ENCODE measurements at places on chromosomes 16 and 17. TPM values are rescaled to one million over a fixed set of nuclear protein-coding genes. Genes with fewer than 3 reads are reported as not detected.
A peak's percentile ranks its signal among the peaks of the same experiment; 100 is the strongest.

DNA sequence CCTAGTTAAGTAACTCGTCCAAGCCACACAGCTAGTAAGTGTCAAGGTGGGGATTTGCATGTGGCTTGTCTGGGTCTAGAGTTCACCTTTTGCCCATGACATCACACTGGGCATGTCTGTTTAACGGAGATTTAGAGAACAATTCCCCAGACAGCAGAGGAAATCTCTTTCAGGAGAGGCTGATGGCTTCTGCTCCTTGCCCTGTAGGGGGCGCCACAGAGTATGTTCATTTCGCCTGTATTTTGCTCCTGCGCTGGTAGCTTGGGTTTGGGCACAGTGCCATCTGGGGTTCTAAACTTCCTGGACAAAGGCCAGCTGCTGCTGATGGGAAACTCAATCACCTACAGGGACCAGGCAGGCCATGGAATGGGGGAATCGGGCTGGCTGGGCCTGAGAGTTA, 20.4 kb downstream of the OTOA start:
- DNase-seq, result no peak

DNA sequence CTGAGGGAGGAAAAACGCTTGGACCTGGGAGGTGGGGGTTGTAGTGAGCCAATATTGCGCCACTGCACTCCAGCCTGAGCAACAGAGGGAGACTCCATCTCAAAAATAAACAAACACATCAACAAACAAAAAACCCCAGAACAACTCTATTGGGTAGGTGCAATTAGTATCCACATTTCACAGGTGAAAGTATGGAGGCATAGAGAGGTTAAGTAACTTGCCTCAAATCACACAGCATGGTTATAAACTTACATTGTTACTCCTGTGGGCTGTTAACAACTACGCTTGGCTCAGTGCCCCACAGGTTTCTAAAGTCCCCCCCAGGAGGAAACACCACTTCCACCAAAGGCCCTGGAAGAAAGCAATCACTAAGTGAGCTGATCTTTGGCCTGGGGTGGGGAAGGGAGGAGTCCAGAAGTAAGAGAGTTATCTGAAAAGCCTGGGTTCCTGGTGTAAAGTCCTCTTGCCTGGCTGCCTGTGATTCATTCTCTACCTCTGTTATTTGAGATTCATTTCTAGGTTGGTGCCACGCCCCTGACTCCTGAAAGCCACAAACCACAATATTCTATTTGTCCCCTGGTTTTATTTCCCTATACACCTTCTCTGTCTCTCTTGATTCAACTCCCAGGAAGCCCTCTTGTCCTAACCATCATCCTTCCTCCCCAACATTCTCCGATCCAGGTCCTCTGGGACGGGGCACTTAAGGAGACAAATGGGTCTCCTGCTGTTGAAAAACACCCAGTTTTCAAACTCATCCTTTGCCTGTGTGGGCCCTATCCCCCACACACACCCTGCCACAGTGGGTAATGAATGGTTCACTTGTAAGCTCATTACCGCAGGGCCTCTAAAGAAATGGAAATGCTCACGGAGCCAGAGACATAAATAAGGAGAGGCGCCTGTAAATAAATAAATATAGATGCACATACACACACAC, 195.4 kb downstream of the XYLT1 start:
- DNase-seq, result peak; percentile 83

DNA sequence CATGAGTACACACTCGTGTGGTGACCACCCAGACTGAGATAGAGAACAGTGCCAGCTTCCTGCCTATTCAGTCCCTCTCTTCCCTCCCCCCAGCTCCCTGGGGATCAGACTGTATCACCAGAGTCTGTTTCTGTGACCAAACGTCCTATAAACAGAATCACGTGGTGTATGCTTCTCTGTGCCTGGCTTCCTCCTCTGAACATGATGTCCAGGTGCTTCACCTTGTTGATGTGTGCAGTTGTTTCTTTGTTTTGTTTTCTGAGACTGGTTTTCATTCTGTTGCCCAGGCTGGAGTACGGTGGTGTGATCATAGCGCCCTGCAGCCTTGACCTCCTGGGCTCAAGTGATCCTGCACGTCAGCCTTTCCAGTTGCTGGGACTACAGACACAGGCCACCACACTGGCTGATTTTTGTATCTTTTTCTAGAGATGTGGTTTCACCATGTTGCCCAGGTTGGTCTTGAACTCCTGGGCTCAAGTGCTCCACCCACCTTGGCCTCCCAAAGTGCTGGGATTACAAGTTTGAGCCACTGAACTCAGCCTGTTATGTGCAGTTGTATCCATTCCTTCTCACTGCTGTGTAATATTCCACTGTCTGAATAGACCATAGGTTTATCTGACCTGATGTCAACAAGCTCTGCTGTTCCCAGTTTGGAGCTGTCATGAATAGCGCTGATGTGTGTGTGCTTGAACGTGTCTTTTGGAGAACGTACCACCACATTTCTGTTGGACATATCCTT, 28.9 kb upstream of the PRM1 start:
- peak; percentile 46 for DNase-seq

- peak; percentile 87 for DNase-seq
Observed at GRCh38 chr16:19393226-19394111, 24.2 kb upstream of the TMC5 start.

GAS2L2 gene
- total RNA-seq, result not detected
